H9 (cell line): ENCODE measurements at places on chromosomes 2 and 18.
A peak's percentile ranks its signal among the peaks of the same experiment; 100 is the strongest.

- H3K4me3 ChIP-seq, result no peak overlapping the region
- H3K36me3 ChIP-seq, result peaks cover 27% of the 10 kb centered on the region
- H3K4me1 ChIP-seq, result no peaks in the 10 kb centered on the region
- no peak overlapping the region for H3K27ac ChIP-seq
- DNase-seq, result no peak
- no peaks in the 10 kb centered on the region for H3K27me3 ChIP-seq
Measured at GRCh38 chr2:138559641-138560040, 58.1 kb downstream of the SPOPL start.

- H3K4me1 ChIP-seq, result no peaks in the 10 kb centered on the region; the same call in 1 of the 2 replicates
- DNase-seq, result no peak
- H3K27me3 ChIP-seq, result no peaks in the 10 kb centered on the region
- no peak overlapping the region for H3K27ac ChIP-seq
- no peak overlapping the region for H3K4me3 ChIP-seq
Measured at GRCh38 chr2:21836261-21836660, 712.5 kb downstream of the TDRD15 start.

DNA sequence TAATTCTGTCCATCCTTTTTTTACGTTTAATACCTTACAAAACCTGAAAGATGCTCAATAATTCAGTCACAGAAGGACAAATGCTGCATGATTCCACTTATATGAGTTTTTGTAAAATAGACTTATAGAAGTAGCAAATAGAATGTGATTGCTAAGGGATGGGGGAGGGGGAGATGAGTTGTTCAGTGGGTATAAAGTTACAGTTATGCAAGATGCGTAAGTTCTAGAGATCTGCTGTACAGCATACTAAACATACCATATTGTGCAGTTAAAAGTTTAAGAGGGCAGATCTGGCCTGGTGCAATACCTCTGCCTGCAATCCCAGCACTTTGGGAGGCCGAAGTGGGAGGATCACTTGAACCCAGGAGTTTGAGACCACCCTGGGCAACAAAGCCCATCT, 78.8 kb downstream of the TET3 start:
- H3K4me3 ChIP-seq, result no peak overlapping the region
- H3K36me3 ChIP-seq, result peaks cover 19% of the 10 kb centered on the region
- no peak overlapping the region for H3K27ac ChIP-seq
- no peaks in the 10 kb centered on the region; the same call in 1 of the 2 replicates for H3K4me1 ChIP-seq

- no peaks in the 10 kb centered on the region for H3K27me3 ChIP-seq
- H3K4me1 ChIP-seq, result no peaks in the 10 kb centered on the region
- no peak overlapping the region for H3K27ac ChIP-seq
- H3K4me3 ChIP-seq, result no peak overlapping the region
- no peak for DNase-seq
Measured at GRCh38 chr18:8448130-8448529, 161.1 kb upstream of the RAB12 start.

DNA sequence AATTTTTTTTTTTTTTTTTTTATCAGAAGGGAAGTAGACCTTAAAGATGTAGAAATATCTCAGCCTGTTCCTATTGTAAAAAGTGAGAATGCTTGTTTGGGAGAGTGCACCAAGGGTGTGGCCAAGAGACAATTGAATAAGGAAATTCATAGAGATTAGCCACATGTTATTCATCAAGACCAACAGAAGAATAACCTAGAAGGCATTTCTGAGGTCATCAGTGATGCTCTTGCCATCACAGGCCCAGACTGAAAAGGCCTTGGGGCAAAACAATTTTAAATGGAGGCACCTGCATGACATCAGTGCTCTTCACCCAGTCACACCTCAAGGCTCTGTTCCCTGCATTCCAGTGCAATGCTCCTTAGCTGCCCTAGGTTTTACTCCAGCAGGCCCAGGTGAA, 2043.3 kb upstream of the PIK3C3 start:
- no peak overlapping the region for H3K4me3 ChIP-seq
- no peak overlapping the region for H3K27ac ChIP-seq
- H3K4me1 ChIP-seq, result no peaks in the 10 kb centered on the region
- no peak for DNase-seq

- peaks cover 8% of the 10 kb centered on the region; the same call in 1 of the 2 replicates for H3K36me3 ChIP-seq
- no peak overlapping the region for H3K4me3 ChIP-seq
- H3K4me1 ChIP-seq, result peaks cover 2% of the 10 kb centered on the region; the same call in 1 of the 2 replicates
- no peaks in the 10 kb centered on the region for H3K27me3 ChIP-seq
Measured at GRCh38 chr2:156896294-156896693, 361.2 kb upstream of the GALNT5 start.

DNA sequence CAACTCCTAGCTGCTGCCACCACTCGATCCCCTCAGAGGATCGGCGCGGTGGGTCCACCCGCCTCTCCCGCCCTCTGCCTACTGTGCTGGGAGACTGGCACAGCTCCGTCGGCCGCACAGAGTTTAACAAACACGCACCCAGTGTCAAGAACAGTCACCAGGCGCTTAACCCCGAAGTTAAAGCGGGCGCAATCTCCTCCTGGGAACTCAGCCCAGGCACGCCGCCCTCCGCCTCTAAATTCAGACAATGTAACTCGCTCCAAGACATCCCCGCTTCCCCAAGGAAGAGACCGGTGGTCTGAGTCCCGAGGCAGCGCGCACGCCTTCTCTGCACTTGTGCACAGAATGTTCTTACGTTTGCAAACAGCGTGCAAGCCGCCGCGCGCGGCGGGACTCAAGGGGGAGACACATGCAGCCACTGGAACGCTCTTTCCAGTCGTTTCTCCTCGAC, 533 bp downstream of the CXCR4 start:
- H3K27ac ChIP-seq, result no peak overlapping the region
- H3K36me3 ChIP-seq, result 0 out of 2 replicates have a peak, but pooled peaks cover 3% of the 10 kb centered on the region
- H3K27me3 ChIP-seq, result peaks cover 19% of the 10 kb centered on the region
- peak; percentile 47 for DNase-seq

GRCh38 chr2:129957891-129958290, 21.6 kb upstream of the RAB6C start:
- H3K27ac ChIP-seq, result no peak overlapping the region
- no peaks in the 10 kb centered on the region for H3K4me1 ChIP-seq
- H3K4me3 ChIP-seq, result no peak overlapping the region
- no peaks in the 10 kb centered on the region for H3K36me3 ChIP-seq

GRCh38 chr2:215571689-215572088, 135.8 kb upstream of the FN1 start:
- H3K36me3 ChIP-seq, result no peaks in the 10 kb centered on the region
- no peaks in the 10 kb centered on the region for H3K27me3 ChIP-seq

GRCh38 chr2:45331410-45331786, 279.7 kb downstream of the SRBD1 start:
- H3K4me1 ChIP-seq, result no peaks in the 10 kb centered on the region
- no peaks in the 10 kb centered on the region for H3K27me3 ChIP-seq
- H3K36me3 ChIP-seq, result no peaks in the 10 kb centered on the region
- H3K27ac ChIP-seq, result no peak overlapping the region
- DNase-seq, result no peak

- H3K4me1 ChIP-seq, result no peaks in the 10 kb centered on the region
- H3K27me3 ChIP-seq, result no peaks in the 10 kb centered on the region
- H3K27ac ChIP-seq, result no peak overlapping the region
- no peak for DNase-seq
Measured at GRCh38 chr2:231761735-231762134, 19.3 kb downstream of the PDE6D start.

- peaks cover 5% of the 10 kb centered on the region; the same call in 1 of the 2 replicates for H3K4me1 ChIP-seq
- DNase-seq, result no peak
- peaks cover 21% of the 10 kb centered on the region for H3K36me3 ChIP-seq
- peak overlapping the region; percentile 42 for H3K27ac ChIP-seq
Measured at GRCh38 chr2:3517948-3518495, 1.3 kb downstream of the ADI1 start.

- no peaks in the 10 kb centered on the region for H3K36me3 ChIP-seq
- H3K4me3 ChIP-seq, result no peak overlapping the region
- H3K27ac ChIP-seq, result no peak overlapping the region
- H3K4me1 ChIP-seq, result no peaks in the 10 kb centered on the region; the same call in 1 of the 2 replicates
- H3K27me3 ChIP-seq, result peaks cover 3% of the 10 kb centered on the region; the same call in 1 of the 2 replicates
Measured at GRCh38 chr2:85704800-85705679, 10.9 kb downstream of the GNLY start.

DNA sequence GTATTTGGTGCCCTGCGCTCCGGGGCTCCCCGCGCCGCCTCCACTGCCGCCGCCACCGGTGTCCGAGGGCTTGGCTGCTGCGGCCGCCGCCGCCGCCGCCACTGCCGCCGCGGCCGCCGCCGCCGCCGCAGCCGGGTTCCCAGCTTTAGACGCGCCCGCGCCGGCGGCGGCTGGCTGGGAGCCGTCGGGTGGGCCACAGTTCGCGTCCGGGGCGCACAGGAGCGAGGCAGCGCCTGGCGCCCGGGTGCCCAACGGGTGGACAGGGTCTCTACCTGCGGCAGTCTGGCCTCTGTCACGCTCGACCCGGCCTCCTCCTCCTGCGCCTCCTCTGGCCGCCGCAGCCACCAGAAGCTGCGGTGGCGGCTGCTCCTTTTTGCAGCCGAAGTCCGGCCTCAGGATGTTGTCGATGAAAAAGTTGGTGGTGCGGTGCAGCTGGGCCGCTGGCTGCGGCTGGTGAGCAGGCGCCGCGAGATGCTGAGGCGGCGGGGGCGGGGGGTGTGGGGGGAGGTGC, 951 bp downstream of the EN1 start:
- DNase-seq, result peak; percentile 45
- no peak overlapping the region for H3K27ac ChIP-seq
- no peak overlapping the region for H3K4me3 ChIP-seq
- 0 out of 2 replicates have a peak, but pooled peaks cover 2% of the 10 kb centered on the region for H3K4me1 ChIP-seq

DNA sequence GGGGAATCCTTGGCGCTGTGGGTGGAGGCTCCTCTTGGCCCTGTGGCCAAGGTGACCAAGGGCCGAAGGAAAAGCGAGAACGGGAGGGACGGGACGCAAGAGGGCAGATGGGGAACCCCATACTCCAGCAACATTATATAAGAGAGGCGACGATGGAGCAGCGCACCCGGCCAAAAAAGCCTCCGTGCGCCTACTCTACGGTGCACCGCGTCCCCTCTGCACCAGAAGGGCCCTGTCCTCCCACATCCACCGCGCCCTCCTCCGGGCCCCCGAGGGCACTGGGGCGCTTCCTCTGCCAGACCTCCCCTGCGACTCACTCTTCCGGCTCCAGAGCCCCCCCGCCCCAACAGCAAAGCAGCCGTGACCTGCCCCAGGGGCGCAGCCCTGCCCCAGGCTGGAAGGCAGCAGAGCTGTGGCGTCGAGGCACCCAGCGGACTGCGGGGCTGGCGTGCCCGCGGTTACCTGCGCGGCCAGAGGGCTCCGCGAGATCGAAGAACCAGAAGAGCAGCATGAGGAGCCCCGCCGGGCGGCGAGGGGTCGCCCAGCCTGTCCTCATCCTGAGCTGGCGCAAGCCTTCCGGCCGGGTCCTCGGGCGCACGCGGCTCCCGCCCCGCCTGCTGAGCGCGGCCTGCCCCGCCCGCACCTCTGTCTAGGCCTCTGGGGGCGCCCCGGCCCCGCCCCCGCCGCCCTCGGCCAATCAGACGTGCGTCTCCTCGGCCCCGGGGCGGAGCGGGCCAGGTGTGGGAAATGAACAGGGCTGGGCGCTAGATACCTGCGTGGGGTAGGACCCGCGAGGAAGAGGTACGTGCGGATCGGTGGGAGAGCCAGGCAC, 106.3 kb upstream of the CD302 start:
- H3K27ac ChIP-seq, result no peak within 1 kb of the TSS
- no peaks in the 10 kb centered on the region; the same call in 1 of the 2 replicates for H3K27me3 ChIP-seq

GRCh38 chr2:60414495-60415138, 138.8 kb downstream of the BCL11A start:
- H3K4me3 ChIP-seq, result no peak overlapping the region
- H3K27ac ChIP-seq, result no peak overlapping the region
- H3K27me3 ChIP-seq, result peaks cover 1% of the 10 kb centered on the region; the same call in 1 of the 2 replicates
- H3K36me3 ChIP-seq, result peaks cover 5% of the 10 kb centered on the region
- peaks cover 13% of the 10 kb centered on the region; the same call in 1 of the 2 replicates for H3K4me1 ChIP-seq

DNA sequence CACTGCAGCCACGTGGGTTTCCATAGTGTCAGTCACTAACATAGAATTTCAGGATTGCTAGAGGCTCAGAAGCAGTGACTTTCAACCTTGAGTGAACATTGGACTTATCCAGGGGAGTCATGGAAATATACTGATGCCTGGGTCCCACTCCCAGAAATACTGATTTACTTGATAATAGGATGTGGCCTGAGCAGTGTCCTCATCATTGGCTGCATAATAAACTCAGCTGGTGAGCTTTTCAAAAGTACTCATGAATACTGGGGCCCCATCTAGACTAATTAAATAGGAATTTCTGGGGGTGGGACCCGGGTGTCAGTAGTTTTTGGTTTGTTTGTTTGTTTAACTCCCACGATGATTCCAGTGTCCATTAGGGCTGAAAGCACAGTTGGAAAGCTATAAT, 141.4 kb downstream of the COL4A4 start:
- H3K4me3 ChIP-seq, result no peak overlapping the region
- no peaks in the 10 kb centered on the region for H3K4me1 ChIP-seq
- no peaks in the 10 kb centered on the region for H3K27me3 ChIP-seq
- H3K27ac ChIP-seq, result no peak overlapping the region
- no peak for DNase-seq

DNA sequence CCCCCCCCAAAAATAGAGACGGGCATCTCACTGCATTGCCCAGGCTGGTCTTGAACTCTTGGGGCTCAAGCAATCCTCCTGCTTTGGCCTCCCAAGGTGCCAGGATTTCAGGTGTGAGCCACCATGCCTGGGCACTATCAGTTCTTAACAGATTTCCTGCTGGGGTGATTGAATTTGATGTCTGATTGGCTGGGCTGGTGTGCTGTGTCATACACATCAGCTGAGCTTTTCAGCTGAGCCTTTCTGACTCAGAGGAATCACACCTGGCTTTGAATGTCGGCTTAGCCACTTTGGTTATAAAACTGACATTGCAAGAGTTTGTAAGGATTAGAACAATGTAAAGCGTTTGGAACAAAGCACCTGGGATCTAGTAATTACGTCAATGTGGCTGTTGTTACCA, 18.9 kb downstream of the NCAPH start:
- peaks cover 34% of the 10 kb centered on the region; the same call in 2 of the 3 replicates for H3K36me3 ChIP-seq
- no peak for DNase-seq
- no peak overlapping the region for H3K4me3 ChIP-seq

DNA sequence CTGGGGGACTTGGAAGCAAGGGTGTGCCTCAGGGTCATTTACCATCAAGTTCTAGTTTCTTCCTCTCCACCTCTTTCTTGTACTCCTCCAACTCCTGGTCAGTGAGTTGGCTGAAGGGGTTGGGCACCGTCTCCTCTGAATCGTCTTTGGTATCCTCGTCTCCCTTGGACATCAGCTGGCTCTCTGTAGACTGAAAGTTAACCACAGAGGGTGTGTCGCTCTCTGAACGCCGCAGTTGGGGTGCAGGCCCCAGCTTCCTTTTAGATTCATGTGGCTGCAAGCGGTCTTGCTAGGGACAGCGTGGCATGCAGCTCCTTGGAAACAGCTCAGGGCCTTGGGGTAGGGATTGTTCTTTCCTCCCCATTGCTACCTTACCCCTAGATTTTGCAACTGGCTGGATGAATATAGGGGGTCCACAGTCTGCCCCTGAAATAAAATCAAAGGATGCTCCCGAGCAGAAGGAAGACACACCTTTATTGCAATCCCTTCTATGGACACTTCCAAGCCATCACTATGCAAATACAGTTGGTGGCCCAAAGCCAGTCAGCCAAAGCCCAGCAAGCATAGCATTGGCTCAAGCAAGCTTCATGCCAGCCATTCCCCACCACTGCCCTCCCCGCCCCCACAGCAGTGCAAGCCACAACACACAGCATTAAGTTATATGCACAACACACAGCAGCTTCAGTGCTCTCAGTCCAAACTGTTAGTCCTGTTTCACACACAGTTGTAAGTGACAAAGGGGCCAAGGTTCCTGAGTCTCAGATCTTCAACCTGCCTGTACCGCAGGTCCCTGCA, 93.2 kb downstream of the ADD2 start:
- H3K4me3 ChIP-seq, result no peak overlapping the region
- no peak overlapping the region for H3K27ac ChIP-seq
- peak; percentile 10 for DNase-seq
- peaks cover 70% of the 10 kb centered on the region for H3K36me3 ChIP-seq
